Suprapubic skin (tissue), 4 donors: ENCODE measurements at places on chromosomes 5 and 9.

DNA sequence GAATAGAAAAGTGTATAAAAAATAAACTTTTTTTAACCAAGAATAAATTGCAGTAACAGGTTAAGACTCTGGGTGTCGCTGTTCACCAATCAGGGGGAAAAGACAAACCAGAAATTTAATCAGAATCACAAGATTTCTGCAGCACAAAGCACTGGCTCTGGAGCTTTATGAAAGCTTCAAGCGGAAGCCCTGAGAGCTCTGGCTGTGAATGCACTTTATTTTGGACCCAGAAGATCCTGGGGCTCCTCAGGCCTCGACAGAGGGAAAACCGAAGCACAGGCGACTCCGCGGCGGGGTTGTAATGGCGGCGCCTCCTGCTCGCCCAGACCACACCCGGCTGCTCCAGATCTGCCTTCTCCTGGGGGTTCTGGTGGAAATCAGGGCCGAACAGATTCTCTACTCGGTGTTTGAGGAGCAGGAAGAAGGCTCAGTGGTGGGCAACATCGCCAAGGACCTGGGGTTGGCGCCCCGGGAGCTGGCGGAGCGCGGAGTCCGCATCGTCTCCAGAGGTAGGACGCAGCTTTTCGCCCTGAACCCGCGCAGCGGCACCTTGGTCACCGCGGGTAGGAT lies at the start of gene PCDHGA4:
Gene PCDHGA4 (plus strand): TSS at position 122 of the 570 bp plus-strand sequence. CDS start 87 bp downstream, at position 209.
- DNase-seq: no peak

DNA sequence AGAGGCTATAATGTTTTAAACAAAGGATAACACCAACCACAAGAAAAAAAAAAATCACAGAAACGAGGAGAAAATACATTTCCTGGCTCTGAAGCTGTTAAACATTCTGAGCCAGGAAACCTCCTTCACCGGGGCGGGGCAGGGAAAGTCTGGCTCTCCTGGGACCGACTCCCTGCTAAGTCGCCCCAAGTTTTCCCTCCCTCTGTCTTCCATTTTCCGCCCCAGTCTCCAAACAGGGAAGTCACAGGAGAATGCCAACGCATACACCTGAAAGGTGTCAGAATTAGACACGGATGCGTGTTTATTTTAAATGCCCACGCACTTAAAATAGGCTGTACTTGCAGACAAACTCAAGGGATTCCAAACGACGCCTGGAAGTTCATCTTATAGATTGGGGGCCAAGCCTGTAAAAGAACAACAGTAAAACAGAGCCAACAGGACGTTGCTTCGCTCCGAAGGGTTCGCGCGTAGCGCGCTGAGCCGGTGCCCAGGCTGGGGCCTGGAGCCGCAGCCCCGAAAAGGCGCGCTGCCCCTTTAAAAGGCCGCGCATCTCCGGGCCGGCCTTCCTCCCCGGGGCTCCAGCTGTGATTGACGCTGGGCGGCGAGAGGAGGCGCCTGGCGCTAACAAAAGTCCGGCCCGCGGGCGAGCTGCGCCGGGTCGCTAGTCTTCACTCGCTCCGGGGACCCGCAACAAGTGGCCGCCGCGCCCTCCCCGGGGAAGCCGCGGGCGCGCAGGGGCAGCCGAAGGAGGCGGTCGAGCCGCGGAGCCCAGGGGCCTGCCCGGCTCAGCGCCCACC lies at the start of gene FBXL7:
Gene FBXL7 (plus strand): TSS at position 653 of the 797 bp plus-strand sequence.
- peak; percentile 86 for DNase-seq

GRCh38 chr5:177496070-177496726 lies 1.2 kb downstream of the PDLIM7 start:
- DNase-seq: no peak

DNA sequence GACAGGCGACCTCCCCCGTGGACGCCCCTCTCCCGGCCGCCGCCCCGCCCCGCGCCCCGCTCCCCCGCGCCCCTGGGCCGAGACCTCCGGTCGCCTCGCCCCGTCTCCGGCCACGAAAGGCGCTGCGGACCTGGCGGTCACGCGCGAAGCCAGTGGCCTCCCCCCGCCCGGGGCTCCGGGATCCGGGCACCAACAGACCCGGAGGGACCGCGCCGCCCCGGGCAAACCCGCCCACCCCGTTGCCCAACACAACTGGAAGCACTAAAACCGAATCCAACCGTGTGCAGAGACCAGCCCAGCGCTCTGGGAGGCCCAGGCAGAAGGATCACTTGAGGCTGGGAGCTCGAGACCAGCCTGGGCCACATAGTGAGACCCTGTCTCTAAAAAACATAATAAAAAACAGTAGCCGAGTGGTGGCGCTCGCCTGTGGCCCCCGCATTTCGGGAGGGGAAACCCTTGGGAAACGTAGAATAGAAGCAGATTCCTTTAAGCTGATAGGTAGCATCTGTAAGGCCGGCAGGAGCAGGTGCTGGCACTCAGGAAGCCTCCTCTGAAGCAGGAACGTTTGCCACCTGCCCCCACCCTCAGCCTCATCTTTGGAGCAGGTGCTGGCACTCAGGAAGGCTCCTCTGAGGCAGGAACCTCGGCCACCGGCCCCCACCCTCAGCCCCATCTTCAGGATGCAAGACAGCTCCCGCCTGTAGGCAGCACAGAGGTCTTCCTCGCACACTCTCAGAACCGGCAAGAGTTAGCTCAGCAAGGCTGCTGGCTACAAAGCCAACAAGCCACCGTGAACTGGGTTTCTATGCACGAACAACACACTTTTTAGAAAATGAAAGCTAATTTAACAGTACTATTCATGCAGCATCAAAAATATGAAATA lies 4.6 kb upstream of the SLC9A3 start:
- DNase-seq: no peak

DNA sequence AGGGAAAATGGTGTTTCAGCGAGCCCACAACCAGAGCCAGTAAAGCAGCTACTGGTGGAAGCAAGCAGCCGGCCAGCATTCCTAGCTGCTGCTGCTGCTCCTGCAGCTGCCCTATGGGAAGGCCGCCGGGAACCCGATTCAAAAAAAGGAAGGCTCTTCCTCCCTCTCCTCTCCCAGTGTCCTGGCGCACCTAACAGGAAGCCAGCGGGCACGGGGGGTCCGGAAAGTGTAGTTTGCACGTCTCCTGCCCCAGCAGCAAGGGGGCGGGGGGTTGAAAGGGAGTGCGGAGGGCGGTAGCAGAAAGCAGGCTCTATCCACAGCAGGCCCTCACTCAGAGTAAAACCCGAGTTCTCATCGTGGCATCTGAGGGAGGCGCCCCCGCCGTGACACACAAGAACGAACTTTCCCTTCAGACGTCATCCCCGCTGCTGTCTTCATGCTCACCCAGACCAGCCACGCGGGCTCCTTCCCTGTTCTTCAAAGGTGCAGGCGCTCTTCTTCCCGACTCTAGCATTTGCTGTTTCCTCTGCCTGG lies 16.5 kb downstream of the GRXCR2 start:
- peak; percentile 66 for DNase-seq

DNA sequence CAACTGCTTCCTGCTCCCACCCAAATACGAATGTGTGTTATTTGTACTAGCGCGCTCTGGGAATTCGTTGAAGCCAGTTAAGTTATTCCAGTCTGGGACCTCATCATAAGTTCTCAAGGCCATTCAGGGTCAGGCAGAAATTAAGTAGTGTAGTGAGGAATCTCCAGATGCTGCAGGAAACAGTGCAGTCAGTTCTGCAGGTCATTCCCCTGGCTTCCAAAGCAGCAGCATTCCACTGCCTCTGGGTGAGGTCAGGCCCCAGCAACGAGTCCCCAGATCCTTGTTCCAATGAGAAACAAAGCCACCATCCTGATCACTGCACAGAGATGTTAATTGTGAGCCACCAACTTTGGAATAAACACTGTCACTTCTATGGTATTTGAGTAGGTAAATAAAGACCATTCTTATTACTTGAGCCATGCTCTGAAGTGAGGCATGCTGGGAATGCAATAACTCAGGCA lies 33.1 kb downstream of the SVEP1 start:
- no peak for DNase-seq
